Cerebellum (tissue), 4 donors: ENCODE measurements at places on chromosomes 4 and X. TPM values are rescaled to one million over a fixed set of nuclear protein-coding genes. Genes with fewer than 3 reads are reported as not detected.

ALB gene
- total RNA-seq, result 7.3 TPM

HSD17B13 gene
- total RNA-seq, result 0.36 TPM

ADGRL3 gene
- 257 TPM for total RNA-seq

RXFP1 gene
- 0.45 TPM for total RNA-seq

MOSPD2 gene
- 25.0 TPM for total RNA-seq

WNK3 gene
- total RNA-seq, result 40.2 TPM

PHF8 gene
- 20.0 TPM for total RNA-seq

TCEAL4 gene
- 30.8 TPM for total RNA-seq

TBC1D9 gene
- 95.7 TPM for total RNA-seq

COL4A5 gene
- 51.1 TPM for total RNA-seq

XPNPEP2 gene
- 1.5 TPM for total RNA-seq

STATH gene
- total RNA-seq, result not detected
